ENCODE measurements at places on chromosomes 2 and 18.

GRCh38 chr18:26840965-26841364 is 24.5 kb downstream of the AQP4 start:
- DNase-seq = no peak

GRCh38 chr2:241931976-241932898 is 62.7 kb downstream of the RTP5 start:
- DNase-seq = no peak

GRCh38 chr2:112087346-112088020 is 32.4 kb downstream of the TMEM87B start:
- DNase-seq = no peak

- no peak for DNase-seq
Observed at GRCh38 chr2:10016001-10016801, 27.1 kb upstream of the KLF11 start.

- DNase-seq = no peak
Observed at GRCh38 chr2:99851089-99851488, 291.3 kb downstream of the AFF3 start.

GRCh38 chr18:11104307-11104706 is 45.1 kb downstream of the PIEZO2 start:
- DNase-seq = no peak

DNA sequence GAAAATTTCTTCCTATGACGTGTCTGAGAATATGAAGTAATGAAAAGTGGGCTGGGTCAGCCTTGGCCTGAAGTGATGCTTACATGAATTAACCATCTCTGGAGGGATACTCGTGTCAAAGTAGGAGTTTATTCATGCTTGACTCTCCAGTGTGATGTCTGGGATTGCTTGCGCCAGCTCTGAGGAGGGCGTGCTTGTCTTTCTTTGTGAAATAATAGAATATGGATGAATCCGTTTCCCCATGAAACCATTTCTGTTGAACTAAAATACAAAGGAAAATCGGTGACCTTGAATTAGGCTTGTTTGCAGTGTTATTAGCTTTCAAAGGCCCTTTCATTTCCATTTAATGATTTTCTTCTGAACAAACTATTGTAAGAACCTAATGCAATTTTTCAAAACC is 77.9 kb downstream of the EML6 start:
- DNase-seq = no peak

- DNase-seq = no peak
Observed at GRCh38 chr2:175931805-175932204, 70.3 kb downstream of the LNPK start.

DNA sequence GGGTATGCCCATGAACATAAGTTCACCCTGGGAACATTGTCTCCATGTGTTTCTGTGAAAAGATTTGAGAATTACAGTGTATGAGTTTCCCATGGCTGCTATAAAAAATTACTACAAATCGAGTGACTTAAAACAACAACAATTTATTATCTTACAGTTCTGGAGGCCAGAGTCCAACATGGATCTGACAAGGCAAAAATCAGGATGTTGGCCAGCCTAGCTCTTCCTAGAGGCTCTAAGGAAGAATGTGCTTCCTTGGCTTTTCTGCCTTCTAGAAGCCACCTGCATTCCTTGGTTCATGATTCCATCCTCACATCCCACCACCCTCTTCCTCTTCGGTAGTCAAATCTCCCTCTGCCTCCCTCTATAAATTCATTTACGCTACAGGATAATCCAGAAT is 38.6 kb downstream of the FAM124B start:
- DNase-seq = no peak
